Activated T-helper 1 cell treated with anti-CD3 and anti-CD28 coated beads, Interleukin-12 subunit alpha, Interleukin-12 subunit beta, Interleukin-2, Interleukin-4 antibody, amounts not matched to agents 30 ng/mL and 10 ng/mL and 1 ng/mL, durations not matched to agents 14 hours and 24 hours and 36 hours (primary cell): ENCODE measurements at places on chromosomes 1 and 21. TPM values are rescaled to one million over a fixed set of nuclear protein-coding genes. Genes with fewer than 3 reads are reported as not detected.
A peak's percentile ranks its signal among the peaks of the same experiment; 100 is the strongest.

ESPN gene
- total RNA-seq, result 1.2 and 1.8 TPM in 2 replicates

GRCh38 chr1:218451415-218451814, 106.3 kb downstream of the TGFB2 start:
- DNase-seq, result no peak

- no peak for DNase-seq
These were observed 17.3 kb downstream of the BTG2 start for GRCh38 chr1:203322500-203323179.

DNA sequence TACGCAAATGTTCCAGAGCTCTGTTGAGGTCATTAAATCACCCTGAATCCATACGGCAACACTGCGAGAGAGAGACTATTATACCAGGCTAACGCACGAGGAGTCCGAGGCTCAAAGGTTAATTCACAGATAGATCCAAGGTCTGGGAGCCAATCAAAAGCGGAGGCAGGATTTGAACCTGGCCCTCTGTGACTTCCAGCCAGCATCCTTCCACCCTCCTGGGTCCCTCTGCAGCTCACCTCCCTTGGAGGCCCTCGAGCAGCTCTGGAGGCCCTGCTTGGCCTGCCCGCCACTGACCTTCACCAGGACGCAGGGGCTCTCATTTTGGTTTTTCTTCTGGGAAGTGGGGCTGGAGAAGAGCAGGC, 42.1 kb downstream of the KIAA1614 start:
- DNase-seq, result no peak

DNA sequence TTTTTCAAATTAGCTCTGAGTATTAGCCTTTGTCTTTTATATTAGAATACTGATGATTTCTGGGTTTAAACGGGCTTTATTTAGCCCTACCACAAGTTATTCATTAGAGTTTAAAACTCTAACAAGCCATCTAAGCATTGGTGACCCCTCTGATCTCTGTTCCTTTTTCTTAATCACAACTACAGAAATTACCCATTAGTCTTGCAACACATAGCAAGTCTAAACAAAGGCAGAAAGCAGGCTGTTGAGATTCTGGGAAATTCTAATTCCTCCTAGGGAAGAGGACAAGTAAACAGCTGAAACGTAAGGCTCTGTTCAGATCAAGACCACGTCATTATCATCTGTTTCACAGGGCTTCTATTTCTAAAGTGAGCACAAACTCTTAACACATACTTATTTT, 491.2 kb upstream of the ZRANB2 start:
- no peak for DNase-seq

DNA sequence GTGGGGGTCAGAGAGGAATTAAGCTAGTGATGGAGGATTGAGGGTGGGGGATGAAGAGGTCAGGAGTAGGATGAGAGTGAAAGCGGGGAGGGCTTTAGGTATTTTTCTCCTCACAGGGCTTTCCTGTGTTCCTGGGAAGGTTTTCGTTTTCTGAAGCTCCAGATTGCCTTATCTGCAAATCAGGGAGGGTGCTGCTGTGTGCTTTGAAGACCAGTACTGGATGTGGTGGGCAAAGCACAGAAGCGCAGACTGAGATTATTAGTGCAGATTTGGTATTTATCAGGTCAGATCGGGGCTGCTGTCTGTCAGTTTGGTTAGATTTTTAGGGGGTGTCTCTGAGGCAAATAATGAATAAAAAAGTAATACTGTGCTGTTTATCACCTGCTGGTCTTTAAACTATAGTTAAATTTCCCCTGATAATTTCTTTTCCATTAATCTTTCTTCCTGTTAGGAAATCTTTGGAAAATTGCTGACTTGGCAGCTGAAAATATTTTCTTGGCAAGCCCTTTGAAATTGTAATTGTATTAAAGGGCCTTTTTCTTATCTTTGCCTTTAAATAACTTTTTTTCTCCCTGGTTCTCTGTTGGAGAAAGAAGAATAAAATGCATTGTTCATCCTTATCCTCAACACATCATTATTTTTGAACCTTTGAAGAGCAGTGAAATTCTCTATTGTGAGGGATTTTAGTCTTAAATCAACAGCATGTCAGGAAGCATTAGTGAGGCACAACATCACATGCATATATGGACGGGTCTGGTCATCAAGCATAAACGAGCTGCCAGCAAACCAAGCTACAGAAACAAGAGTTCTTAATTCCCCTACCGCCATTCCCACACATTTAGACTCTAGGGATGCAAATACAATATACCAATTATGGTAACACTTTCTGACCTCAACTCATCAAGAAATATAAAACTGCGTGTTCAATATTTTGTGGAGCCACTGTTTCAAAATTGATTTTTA, 139.6 kb downstream of the S1PR1 start:
- DNase-seq, result no peak

DNA sequence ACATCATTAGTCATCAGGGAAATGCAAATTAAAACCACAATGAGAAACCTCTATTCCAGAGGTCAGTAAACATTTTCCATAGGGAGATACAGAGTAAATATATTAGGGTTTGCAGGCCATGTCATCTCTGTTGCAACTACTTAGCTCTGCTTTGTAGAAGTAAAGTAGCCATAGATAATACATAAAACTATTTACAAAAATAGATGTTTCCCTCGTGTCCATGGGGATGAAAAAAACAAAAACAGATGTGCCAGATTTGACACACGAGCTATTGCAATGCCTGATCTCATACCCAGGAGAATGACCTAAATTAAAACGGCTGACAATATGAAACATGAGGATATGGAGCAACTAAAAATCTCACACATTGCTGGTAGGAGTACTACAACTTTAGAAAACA, 17.3 kb downstream of the LTN1 start:
- DNase-seq, result no peak

DNA sequence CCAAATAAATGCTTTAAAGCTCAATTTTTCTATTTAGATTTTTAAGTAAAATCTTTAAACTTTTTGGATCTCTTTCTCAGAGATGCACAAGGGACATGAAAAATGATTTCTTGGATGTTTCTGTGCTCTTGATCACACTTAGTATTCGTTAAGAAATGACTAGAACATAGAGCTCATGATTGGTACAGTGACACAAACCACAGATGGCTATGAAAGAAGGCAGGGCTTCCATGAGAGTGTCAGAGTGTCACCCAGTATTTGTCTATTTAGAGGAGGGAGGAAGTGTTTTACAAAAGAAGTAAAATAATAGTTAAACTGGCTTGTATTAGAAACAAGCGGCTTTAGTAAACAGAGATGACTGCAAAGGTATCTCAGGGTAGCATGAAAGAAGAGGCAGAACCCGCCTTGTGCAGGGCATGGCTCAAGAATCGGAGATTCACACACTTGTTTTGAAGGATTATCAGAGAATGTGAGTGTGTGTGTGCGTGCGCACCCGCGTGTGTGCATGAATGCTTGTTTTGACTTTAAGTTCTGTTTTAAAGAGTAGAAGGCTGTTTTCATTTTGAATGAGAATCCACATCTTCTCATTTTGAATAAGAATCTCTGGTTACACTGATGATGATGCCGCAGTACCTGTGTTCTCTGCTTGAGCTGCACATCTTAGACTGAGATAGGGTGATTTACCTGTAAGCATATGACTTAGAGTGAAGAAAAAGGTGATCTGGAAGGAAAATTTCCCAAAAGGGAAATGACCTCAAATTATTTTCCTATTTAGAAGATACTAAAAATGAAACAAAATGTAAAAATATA, 82.1 kb downstream of the VPS26C start:
- no peak for DNase-seq

DNA sequence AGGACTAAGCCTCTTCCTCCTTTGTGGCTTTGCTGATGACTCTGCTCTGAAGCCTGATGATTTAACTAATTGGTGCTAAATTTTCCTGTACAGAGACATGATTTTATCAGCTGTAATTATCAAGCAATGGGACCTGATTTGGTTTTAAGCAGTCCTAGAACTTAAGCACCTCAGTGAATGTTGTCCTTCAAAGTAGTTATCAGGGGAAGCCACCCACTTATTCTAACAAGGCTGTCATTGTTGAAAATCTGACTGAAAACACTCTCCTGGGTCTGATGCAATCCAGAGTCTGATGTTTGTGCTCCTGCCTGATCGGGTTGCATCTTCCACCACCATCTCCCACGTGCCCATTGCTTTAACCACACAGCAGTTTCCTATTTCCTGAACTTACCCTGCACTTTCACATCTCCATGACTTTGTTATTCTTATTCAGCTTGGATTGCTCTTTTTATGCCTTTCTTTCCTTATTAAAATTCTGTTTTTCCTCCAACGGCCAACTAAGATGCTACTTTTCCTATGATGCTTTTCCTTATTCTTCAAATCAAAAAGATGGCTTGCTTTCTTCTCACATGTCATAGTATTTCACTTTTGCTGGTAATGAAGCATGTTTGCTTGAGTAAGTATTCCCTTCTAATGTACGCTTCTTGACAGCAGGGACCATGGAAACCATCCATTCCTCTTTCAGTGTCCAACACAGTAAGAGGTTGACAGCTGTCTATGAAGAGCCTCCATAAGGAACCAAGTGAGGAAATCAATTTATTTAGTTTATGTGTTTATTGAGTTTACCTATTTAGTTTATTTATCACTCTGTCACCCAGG, 55.0 kb downstream of the S1PR1 start:
- DNase-seq, result peak; percentile 42

GRCh38 chr1:89675677-89676076, 42.8 kb downstream of the LRRC8C start:
- no peak for DNase-seq

DNA sequence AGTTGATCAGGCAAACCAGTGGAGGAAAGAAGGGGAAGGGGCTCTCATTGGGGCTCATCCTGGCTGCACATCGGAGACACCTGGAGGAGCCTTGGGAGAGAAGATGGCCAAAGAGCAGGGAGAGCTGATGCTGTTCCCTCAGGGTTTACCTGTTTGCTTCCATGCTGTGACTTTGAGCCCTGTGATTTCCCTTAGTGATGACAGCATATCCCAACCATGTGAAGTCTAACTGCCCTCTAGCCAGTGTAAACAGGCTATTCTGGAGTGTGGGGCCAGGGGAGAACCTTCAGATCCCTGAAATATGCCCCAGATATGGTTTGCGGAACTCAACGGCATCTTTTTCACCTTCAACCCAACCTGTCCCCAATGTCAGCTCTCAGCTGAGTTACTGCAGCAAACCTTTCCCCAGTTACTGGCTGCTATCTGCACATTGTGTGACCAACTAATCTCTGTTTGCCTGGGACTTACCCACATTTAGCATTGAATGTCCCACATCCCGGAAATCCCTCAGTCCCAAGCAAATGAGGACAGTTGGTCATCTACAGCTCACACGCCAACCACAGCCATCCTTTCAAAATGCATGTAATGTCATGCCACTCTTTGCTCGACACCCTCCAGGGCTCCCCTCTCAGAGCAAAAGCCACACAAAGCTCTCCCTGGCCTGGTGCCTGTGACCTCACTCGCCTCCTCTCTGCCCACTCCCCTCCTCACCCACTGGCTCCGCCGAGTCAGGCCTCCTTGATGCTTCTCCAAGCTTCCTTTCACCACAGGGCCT, 242.3 kb downstream of the KCNJ6 start:
- no peak for DNase-seq

S100A7A gene
- not detected in 2 replicates for total RNA-seq

- no peak for DNase-seq
These were observed 12.4 kb downstream of the IBA57 start for GRCh38 chr1:228177721-228178710.
